ENCODE measurements at places on chromosomes 6 and 20. TPM values are rescaled to one million over a fixed set of nuclear protein-coding genes. Genes with fewer than 3 reads are reported as not detected.

The KIF25 gene
- 0.22 TPM for total RNA-seq

The TCP11 gene
- not detected for total RNA-seq

- DNase-seq: no peak
These were observed 1.1 kb upstream of the PSMB8 start for GRCh38 chr6:32844839-32845383.

DNA sequence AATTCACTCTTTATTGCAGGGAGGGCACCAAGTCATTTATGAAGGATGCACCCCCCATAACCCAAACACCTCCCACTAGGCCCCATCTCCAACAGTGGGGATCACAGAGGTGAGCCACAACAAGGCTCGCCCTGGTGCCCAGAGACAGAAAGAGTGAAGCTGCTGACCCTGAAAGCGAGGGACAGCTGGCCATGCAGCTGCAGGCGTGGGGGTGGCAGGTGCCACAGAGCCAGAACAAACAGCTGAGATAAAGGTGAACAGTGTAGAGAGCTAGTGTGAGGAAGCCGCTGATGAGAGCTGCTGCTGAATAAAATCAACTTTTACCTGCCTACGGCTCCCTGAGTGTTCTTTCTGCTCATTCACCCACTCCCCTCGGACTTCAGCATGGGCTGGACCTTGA, 18.8 kb upstream of the RGS17 start:
- DNase-seq: no peak

DNA sequence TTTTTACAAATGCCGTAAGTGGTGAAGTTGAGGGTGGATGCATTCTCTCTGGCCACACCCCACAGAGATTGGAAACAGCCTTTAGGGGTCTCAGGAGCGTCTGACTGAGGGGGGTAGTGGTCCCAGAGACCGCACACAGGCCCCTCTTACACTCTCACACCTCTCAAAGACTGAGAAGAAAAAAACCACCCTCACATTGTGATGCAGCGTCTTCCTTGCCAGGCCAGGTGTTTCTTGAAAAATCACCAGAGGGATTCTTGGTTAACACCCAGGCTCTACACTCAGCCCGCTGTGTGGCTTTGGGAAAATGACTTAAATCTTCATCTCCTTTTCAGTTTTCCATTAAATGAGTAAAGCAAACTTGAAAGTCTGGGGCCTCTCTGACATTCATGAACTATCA, 115.8 kb upstream of the SPTLC3 start:
- DNase-seq: no peak

The PRSS16 gene
- 32.9 TPM for total RNA-seq

GRCh38 chr6:119346450-119346849, 3.1 kb downstream of the MAN1A1 start:
- DNase-seq: no peak

GRCh38 chr6:112466373-112467151, 119.4 kb downstream of the RFPL4B start:
- no peak for DNase-seq

The MYLK4 gene
- total RNA-seq: 0.55 TPM

The MYB gene
- total RNA-seq: 51.1 TPM

The CDH4 gene
- not detected for total RNA-seq

The LTB gene
- 3.0 TPM for total RNA-seq

- DNase-seq: no peak
These were observed 535 bp downstream of the NKAIN2 start for GRCh38 chr6:123804014-123804786.

- DNase-seq: no peak
These were observed 266.1 kb upstream of the ARID1B start for GRCh38 chr6:156511051-156511450.

DNA sequence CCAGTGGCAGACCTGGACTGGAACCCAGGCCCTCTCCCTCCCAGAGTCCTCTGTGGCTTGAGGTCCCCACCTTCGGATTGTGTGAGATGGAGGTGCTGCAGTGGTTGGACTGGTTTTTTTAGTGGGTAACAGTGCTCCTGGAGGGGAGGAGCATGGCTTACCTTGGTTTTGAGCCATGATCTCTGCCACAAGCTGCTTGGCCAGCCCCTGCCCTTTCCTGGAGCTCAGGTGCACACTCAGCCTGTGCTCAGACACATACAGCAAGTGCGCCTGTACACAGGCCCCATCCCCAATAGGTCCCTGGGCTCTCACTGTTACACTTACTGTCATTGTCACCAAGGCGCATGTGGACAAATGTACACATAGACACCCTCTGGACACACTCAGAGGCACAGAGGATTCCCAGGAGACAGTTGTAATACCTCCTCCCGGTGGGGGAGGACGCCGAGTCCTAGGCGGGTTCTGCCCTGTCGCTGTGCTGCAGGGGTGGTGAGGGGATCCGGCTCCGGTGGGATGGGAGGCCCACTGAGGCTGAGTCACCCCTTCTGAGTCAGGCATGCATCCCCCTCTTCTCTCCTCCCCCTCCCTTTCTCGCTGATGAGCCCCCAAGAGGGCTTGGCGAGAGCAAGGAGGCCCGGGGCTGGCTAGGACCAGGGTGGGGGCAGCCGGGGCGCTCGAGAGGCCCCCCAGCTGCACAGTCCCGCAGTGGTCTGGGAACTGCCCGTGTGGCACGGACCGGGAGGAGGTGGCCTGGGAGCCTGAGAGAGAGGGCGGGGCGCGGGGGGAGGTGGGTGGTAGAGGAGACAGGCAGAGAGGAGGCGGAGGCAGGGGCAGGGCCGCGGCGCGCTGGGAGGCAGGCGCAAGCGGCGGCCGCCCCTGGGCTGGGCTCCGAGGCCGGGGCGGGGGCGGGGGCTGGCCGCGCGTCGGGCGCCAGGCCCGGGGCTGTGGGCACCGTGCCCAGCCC, 522 bp upstream of the EPB41L1 start:
- DNase-seq: peak; percentile 86

GRCh38 chr6:40844246-40844645, 194.8 kb downstream of the UNC5CL start:
- no peak for DNase-seq

DNA sequence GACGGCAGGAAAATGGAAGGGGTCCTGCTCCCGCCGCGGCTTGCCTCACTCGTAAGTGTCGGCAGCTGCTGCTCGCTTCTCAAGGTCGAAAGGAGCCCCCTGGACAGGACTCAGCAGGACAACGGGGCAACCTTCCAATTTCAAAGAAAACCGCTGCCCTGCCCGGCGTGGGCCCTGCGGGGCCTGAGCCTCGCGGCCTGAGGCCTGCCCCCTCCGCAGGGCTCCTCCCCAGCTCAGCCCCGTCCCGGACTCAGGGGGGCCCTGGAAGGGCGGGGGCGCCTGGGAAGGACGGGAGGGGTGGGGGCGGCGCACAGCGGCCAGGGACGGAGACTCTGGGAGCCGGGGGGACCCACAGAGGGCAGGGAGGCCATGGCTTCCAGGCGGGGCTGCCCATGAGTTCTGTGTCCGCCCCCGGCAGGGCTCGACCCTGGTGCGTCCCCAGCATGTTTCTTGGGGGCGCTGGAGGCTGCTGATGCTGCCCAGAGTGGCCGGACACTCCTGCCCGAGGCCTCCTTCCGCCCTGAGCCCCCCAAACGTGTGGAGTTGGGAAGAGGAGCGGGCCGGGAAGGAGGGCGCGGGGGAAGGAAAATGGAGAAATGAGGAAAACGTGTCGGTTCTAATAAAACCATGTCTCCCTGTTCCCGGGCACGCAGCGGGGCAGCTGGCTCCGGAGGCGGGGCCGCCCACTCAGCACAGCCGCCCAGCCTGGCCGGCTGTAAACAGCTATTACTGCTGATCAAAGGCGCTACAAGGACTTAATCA, 114.6 kb downstream of the DLL1 start:
- DNase-seq: no peak

DNA sequence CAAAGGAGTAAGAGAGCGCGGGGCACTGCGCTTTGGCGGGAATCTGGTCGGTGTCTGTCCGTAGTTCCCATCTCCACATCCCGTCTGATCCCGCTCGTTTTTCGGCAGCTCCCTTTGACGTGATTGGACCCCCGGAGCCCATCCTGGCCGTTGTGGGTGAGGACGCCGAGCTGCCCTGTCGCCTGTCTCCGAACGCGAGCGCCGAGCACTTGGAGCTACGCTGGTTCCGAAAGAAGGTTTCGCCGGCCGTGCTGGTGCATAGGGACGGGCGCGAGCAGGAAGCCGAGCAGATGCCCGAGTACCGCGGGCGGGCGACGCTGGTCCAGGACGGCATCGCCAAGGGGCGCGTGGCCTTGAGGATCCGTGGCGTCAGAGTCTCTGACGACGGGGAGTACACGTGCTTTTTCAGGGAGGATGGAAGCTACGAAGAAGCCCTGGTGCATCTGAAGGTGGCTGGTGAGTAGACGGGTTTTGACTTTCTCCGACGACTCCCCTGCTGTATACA, 1.4 kb downstream of the BTN1A1 start:
- DNase-seq: peak; percentile 29

DNA sequence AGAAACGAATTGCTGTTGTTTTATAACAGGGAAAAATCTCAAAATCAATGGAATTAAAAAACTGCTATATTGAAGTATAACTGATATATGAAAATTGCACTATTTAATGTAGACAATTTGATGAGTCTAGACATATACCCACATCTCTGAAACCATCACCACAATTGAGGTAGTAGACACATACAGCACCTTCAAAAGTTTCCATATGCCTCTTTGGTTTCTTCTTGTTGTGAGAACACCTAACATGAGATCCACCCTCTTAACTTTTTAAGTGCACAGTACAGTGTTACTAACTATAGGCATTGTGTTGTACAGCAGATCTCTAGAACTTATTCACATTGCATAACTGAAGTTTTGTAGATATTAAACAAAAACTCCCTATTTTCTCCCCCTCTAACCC, 14.0 kb upstream of the SLC17A5 start:
- no peak for DNase-seq

GRCh38 chr20:31602779-31603441, 2.2 kb upstream of the ID1 start:
- DNase-seq: no peak

GRCh38 chr6:139940741-139941729, 566.6 kb upstream of the CITED2 start:
- no peak for DNase-seq

DNA sequence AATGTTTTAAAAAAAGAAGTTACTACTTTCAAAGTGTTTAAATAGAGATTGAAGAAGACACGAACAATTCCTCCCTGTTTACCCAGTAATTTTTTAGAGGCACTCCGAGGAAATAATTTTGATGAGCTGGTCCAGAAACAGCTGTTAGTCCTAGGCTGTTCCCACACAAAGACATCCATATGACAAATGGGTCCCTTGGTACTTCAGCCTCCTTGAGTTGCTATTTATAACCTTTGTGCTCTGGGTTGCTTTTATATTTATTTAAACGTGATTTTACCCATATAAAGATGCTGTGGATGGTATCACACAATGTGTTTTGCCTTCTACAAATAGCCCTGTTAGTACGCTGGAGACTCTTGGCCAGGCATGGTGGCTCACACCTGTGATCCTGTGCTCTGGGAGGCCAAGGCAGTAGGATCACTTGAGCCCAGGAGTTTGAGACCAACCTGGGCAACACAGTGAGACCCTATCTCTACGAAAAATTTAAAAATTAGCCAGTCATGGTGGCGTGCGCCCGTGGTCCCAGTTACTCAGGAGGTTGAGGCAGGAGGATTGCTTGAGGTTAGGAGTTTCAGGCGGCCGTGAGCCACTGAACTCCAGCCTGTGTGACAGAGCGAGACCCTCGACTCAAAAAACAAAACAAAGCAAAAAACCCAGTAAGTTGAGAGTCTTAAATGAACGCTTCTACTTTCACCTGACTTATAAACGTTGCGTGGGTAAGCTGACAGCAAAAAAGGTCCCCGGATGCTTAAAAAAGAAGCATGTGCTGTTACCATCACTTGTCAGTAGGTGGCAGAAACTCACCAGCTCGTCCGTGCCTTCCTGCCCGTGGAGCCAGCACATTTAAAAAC, 56.9 kb upstream of the ARMH2 start:
- DNase-seq: peak; percentile 55
